ENCODE measurements at places on chromosomes 1 and 21.

- no peak for DNase-seq
These were observed 62.7 kb downstream of the KAZN start for GRCh38 chr1:14661222-14661621.

GRCh38 chr1:3102641-3103040 lies 33.6 kb downstream of the PRDM16 start:
- DNase-seq: no peak

DNA sequence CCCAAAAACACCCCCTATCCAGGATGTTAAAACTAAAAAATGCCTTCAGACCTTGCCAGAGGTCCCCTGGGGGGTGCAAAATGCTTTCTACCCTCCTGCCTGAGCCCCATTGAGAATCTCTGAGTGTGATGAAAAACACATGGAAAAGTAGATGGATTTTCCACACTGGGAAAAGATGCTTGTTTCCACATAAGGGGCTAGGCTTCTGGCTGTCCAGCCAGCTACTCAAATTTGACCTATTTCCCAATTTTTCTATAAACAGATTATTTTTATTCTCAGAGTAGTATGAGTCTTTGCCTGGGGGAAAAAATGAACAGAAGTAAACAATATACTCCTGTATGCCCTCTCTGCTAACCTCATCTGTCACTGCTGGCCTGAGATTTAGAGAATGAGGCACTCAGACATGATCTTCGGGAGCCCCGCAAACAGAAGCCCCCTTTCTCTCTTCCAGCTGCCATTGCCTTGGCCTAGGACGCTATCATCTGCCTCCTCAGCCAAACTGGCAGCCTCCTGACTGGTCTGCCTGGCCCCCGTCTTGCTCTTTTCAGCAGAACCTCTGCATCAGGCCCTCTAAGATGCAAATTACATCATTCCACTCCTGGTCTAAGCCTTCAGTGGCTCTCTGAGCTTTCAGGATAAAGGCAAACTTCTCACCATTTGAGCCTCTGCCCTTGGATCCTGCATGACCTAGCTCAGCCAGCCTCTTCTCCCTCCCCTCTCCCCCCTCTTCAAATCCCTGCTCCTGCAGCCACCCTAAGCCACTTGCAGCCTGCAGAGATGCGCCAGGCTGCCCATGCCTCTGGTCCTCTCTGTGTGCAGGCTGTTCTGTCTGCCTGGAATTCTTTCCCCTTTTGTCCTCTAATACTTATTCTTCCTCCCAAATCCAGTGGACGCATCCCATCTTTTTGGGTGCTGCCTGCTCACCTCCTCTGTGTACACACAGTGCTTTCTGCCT lies 39.7 kb upstream of the TMEM125 start:
- no peak for DNase-seq

DNA sequence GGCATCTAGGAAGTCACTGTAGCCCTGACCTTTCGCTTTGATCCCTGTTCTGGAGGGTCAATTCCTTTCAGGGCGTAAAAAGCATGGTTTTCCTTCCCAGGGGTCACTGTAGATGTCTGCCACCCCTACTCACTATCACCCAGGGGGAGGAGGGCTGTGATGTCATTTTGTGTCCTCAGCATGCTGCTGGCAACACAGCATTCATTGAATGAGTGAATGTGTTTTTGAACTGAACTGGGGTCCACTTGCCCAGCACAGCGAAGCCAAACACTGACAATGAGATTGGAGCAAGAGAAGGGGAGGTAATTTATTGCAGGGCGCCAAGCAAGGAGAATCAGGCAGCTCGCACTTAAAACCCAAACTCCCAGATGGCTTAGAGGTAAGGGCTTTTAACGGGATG lies 78.2 kb upstream of the PGBD5 start:
- no peak for DNase-seq

GRCh38 chr1:38291906-38292521 lies 245.4 kb upstream of the POU3F1 start:
- no peak for DNase-seq

DNA sequence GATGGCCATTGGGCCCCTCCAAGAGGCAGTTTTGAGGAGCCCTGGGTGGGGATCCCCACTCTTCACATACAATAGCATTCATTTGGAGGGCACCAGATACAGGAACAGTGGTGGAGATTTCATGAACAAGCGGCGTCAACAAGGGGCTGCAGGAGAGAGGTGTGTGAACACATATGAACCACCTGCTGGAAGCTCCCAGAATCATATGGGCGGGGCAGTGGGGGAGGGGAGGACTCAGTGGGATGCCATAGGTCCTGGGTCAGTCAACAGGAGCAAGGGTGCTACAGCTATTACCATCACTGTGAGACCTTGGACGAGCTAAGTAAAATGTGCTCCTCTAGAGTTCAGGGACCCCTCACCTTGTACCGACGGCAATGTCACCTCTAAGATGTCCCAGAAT lies 100.4 kb upstream of the IRF2BP2 start:
- no peak for DNase-seq

- DNase-seq: no peak
These were observed 69.3 kb upstream of the QSOX1 start for GRCh38 chr1:180085331-180085730.

- no peak for DNase-seq
These were observed 24.3 kb upstream of the GRHL3 start for GRCh38 chr1:24294716-24295371.

DNA sequence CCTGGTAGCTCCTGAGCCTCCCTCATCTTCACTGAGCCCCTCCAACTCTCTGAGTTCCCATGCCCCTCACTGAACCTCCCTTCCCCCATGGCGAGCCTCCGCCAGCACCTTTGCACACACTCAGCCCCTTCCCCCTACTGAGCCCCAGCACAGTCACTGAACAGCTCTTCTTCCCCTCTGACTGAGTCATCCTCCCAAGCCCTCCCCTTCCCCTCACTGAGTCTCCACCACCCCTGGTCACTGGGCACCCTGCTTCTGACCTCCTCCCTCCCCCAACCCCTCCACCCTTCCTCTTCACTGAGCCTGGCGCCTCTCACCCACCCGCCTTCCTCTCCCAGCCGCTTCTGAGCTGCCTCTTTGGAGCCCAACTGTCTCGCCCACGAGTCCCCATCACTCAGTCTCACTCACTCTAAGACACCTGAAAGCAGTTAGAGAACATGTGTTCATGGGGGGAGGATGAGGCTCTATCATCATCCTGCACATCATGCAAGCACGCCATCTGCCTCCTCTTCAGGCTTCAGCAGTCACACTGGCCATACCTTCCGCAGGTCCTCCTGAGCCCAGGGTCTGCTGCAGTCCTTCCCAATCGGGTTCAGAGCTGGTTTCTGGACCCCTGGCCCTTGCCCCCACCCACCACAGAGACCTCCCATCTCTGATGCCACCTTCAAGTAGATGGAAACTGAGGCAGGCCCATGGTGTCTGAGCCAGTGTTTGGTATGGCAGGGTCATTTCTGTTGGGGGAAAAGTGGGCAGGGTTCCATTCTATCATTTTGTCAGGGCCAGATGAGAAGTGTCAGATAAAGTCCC lies 2.0 kb upstream of the TRNP1 start:
- peak; percentile 40 for DNase-seq

DNA sequence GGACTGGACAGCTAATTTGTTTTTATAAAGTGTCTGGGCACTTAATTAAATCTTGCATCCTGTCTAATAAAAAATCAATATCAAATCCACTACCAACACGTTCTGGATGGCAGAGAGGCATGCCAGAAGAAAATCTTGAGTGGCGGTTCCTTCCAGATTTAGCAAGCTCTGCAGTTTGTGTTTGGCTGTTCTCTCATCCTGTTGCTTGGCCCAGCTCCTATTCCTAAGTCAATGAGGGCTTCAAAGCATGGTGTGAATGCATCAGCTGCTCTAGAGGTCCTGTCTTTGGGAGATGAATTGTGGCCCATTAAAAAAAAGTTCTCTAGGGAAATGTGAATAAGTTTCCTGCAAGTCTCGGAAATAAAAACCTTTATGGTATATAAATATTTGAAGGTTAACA lies 90.3 kb downstream of the DISC1 start:
- DNase-seq: no peak

DNA sequence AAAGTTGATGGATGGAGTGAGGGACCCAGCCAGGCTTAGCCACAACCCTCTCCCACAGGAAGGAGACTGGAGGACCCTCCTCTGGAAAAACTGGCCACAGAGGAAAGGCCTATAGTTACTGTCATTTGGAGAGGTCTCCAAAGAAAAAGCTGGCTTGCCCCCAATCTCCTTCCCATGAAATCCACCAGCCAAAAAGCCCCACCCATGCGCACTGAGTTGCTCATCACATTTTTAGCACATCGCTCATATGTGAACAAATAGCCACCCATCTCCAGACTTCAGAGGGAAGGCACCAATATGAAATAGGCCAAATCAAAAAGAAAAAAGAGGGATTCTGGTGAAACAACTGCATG lies 36.9 kb upstream of the QSOX1 start:
- no peak for DNase-seq

- no peak for DNase-seq
These were observed 17.5 kb upstream of the TFF3 start for GRCh38 chr21:42332557-42333317.

DNA sequence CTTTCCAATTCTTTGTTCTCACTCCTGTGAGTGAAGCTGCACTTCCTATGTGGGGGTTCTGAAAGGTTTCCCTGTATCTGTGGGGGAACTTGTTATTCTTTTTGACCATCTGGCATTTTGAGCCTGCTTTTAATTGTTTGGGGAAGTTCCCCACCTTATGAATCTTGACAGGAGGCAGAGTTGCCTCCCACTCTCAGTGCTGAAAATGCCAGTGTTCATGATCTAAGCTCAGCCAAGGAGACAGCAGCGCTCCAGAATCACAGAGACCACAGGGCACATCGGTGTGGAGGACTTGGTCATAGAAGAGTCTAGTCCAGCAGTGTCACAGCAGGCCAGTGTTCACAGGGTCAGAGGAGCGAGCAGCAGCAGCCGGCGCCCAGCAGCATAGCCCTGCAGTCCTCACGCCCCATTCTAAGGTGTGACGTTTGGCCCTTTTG lies 63.8 kb upstream of the PRDX6 start:
- no peak for DNase-seq

- no peak for DNase-seq
These were observed 9.0 kb downstream of the ZBTB18 start for GRCh38 chr1:244060117-244060516.
